Stomach (tissue), 19 donors: ENCODE measurements at places on chromosomes 2 and 18.

GRCh38 chr2:23772056-23772455 lies 154.9 kb downstream of the ATAD2B start:
- no peak for DNase-seq

DNA sequence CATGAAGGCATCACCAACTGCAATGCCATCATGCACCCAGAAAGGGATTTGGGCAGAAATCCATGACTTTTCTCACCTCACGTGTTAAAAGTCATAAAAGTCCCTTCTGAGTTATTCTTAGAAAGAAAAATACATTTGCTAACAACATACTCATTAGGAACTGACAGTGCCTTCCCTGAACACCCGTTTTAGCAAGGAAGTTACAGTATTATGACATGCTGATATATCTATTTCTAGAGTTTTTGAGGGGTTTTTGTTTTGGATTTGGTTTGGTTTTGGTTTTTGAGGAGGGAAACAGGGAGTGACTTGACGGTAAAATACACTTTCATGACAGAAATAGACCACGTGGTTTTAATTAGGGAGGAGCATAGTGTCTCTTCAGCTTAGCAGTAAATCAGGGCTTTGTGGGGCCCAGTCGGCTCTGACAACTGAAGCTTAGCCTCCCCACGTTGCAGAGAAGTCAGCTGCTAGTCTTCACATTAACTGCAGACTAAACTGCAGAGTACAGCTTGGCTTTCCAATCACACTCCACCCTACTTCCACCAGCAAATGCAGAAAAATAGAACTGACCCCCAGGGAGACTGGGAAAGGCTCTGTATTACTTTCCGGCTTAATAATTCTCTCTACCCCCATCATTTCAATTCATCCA lies 141.4 kb downstream of the FAM124B start:
- no peak for DNase-seq

DNA sequence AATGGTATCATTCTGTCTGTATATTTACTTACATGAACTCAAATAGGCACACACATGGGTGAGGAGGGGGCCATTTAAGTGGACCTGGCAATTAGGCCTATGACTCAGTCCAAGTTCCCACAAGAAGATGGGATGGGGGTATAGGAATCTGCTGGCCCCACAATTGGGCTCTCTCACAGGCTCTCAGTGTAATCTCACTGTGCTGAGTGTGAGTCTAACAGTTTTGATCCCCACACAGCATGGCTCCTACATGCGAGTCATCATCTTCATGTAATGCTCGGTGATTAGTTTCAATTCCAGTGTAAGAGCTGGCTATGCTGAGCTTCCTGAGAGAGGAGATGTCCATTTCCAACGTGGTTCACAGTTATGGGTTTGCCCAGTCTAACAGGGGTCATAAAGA lies 114.0 kb downstream of the GATA6 start:
- no peak for DNase-seq

- no peak for DNase-seq
Observed at GRCh38 chr2:160835166-160835565, 325.1 kb upstream of the TANK start.

- peak; percentile 91 for DNase-seq
Observed at GRCh38 chr2:7930800-7931635, 750.8 kb upstream of the ID2 start.

- DNase-seq = no peak
Observed at GRCh38 chr2:99478632-99479031, 11.2 kb downstream of the REV1 start.

GRCh38 chr2:213766465-213766901 lies 482.2 kb downstream of the SPAG16 start:
- peak; percentile 5 for DNase-seq

DNA sequence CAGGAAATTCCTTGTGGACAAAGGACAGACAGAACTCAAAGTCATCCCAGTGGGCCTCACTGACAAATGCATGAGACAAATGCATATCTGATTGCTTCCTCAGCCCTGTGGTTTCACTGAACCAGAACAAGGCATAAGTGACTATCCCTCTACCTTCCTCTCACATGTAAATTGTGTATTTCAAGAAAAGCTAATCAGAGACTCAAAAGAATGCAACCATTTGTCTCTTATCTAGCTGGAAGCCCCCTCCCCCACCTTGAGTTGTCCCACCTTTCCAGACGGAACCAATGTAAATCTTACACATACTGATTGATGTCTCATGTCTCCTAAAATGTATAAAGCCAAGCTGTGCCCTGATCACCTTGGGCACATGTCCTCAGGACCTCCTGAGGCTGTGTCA lies 102.0 kb upstream of the TMEM200C start:
- DNase-seq = no peak

- no peak for DNase-seq
Observed at GRCh38 chr2:239305771-239306170, 95.0 kb downstream of the HDAC4 start.

DNA sequence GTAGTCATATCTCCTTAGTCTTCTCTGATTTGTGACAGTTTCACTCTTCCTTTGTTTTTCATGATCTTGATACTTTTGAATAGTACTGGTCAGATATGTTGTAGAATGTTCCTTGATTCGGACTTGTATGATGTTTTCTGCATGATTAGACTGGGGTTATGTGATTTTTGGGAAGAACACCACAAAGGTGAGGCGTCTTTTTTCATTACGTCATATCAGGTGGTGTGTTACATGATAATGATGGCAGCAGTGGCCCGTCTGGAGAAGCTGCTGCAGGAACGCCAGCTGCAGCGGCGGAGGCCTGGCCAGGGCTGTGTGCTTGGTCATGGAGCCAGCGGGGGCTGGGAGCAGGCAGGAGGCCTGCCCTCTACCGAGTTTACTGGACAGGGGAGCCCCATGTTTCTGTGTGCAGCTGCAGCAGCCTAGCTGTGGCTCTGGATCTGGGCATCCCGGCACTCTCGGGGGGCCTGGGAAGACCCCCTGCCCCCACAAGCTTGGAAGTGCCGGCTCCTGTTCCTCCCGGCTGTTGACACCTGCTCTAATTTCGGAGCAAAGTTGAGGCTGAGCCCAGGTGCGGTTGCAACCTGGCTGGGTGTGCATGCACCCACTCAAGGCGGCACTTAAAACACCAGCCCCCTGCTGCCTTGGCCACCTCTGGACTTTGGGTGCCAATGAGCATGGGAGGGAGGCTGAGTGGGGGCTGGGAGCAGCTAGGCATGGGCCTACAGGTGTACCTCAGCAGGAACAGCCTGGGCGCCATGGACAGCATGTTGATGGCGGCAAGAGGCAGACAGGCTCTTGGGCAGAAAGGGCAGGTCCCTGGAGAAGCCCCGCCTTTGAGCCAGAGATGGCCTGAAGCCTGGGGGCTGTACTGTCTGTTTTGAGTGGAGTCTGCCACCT lies 26.1 kb downstream of the SLC4A10 start:
- DNase-seq = no peak

DNA sequence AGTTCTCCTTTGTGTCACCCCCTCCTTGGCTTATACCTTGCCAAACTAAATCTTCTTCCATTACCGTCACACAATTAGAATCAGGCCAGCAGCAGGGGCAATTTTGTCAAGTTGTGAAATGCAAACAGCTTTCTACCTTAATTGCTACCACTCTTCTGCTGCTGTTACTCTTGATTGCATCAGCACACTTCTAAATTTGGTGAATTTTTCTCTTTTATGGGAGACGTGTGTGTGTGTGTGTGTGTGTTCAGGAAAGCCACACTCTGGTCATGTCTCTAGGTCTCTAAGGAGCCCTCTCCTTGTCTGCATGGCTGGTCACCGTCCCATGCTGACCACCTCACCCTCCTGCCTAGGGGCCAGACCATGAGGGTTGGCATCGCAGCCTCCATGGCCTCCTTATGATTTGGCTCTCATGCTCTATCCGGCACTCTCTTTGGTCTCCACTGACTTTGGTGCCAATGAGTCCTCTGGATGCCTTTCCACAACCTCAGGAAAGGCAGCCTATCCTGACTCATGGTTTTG lies 87.7 kb downstream of the GATA6 start:
- no peak for DNase-seq

GRCh38 chr2:62410015-62410453 lies 96.0 kb downstream of the TMEM17 start:
- no peak for DNase-seq

- no peak for DNase-seq
Observed at GRCh38 chr18:35524226-35524625, 26.5 kb upstream of the INO80C start.

- DNase-seq = no peak
Observed at GRCh38 chr2:225002656-225003045, 39.6 kb downstream of the DOCK10 start.

- DNase-seq = no peak
Observed at GRCh38 chr2:182581196-182581935, 134.7 kb upstream of the DNAJC10 start.

- DNase-seq = no peak
Observed at GRCh38 chr2:147595200-147595599, 249.6 kb upstream of the ACVR2A start.

DNA sequence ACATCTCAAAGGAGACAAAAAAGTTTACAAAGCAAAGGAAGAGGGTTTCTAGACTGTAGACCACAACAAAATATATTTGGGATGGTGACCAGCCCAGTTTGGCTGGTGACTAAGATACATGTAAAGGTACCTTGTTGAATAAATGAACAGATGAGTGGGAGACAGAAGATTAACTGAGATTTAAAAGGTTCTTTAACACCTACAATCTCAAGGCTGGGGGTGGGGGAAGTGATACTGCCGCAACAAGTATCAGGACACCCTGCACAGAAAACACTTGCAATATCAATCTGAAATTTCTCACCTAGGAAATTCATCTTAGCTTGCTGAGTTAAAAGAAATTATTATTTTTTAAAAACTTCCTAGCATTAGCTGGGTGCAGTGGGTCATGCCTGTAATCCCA lies 8.3 kb downstream of the RNF149 start:
- DNase-seq = no peak

GRCh38 chr2:237472187-237472712 lies 14.8 kb upstream of the MLPH start:
- DNase-seq = no peak

- DNase-seq = no peak
Observed at GRCh38 chr2:169910109-169910799, 83.0 kb downstream of the UBR3 start.

DNA sequence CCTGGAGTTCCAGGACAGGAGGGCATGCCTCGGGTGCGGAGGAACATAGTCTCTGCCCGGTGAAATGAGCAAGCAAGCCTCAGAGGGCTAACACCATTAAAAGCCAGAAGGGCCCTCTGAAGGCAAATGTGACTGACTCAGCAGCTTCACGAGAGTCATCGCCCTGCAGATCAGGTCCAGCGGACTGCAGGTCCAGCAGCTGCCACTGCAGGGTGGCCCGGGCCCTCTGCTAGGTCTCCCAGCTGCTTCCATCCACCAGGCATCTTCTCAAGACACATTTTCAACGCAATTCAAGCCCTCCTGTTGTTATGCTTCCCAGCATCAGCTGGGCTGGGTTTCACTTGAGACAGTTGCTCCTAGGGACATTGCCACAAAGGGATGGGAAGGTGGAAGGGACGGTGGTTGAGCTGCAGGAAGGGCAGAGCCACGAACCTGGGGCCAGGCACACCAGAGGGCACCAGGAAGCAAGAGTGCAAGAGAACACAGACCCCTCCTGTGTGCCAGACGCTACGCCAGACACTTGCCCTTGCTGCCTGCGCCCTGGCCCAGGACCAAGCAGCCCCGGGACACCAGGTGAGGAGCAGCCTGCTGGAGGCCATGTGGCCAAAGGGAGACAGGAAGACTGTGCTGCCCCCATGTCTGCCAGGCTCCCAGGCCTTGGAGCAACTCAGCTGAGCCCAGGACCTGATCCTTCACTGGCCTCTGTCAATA lies 173.0 kb downstream of the HDAC4 start:
- peak; percentile 26 for DNase-seq

GRCh38 chr18:46469186-46469915 lies 187.7 kb downstream of the LOXHD1 start:
- DNase-seq = peak; percentile 26

GRCh38 chr2:217953011-217953481 lies 49.7 kb downstream of the TNS1 start:
- peak; percentile 58 for DNase-seq

DNA sequence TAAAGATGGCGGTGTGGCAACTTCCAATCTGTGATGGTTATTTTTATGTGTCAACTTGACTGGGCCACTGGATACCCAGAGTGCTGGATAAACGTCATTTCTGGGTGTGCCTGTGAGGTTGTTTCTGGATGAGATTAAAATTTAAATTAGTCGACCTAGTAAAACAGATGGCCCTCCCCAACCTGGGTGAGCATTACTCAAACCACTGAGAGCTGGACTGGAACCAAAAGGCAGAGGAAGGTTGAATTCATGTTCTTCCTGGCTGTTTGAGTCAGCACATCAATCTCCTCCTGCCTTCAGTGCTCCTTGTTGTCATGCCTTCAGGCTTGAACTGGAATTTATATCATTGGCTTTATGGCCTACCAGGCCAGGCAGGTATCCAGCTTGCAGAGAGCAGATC lies 190.8 kb upstream of the RGPD4 start:
- DNase-seq = no peak

GRCh38 chr18:28854964-28855363 lies 678.0 kb upstream of the CDH2 start:
- DNase-seq = peak; percentile 3

DNA sequence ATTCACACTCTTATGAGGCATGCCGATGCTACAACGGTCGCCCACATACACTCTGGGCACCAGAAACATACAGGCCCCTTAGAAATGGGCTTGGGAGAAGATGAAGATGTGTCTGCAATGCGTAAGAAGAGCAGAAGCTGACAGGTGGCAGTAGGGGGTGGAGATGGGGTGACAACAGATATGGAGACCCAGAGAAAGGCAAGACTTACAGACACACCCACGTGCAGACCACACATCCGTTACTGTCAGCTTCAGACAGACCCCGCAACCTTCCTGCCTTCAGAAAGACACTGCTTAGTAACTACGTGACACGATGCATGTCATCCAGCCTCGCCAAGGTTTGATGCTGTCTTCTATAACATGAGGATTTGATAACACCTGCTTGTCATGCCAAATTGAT lies 89.5 kb downstream of the ZFP36L2 start:
- DNase-seq = peak; percentile 79
